ENCODE measurements at places on chromosomes 3 and 15. TPM values are rescaled to one million over a fixed set of nuclear protein-coding genes. Genes with fewer than 3 reads are reported as not detected.
A peak's percentile ranks its signal among the peaks of the same experiment; 100 is the strongest.

GRCh38 chr3:109903100-109903499 lies 565.8 kb upstream of the DPPA4 start:
- no peak for DNase-seq

The CLDN16 gene
- 12.0 TPM for total RNA-seq

GRCh38 chr15:74259292-74259648 lies 23.1 kb downstream of the CCDC33 start:
- DNase-seq = no peak

- DNase-seq = no peak
These were observed 147.7 kb downstream of the XXYLT1 start for GRCh38 chr3:195123281-195123691.

- no peak for DNase-seq
These were observed 63.3 kb downstream of the RBM6 start for GRCh38 chr3:50003216-50003615.

The KIF7 gene
- 5.4 TPM for total RNA-seq

The TFRC gene
- 97.9 TPM for total RNA-seq

- no peak for DNase-seq
These were observed 9.1 kb upstream of the MFSD1 start for GRCh38 chr3:158792709-158793108.

- no peak for DNase-seq
These were observed 146.6 kb downstream of the DUT start for GRCh38 chr15:48477795-48478360.

- peak; percentile 38 for DNase-seq
These were observed 459.2 kb upstream of the ALCAM start for GRCh38 chr3:104907507-104907906.

GRCh38 chr15:84962955-84963354 lies 18.7 kb upstream of the PDE8A start:
- DNase-seq = no peak

The DNASE1L3 gene
- not detected for total RNA-seq

Measured in kidney epithelial cell (primary cell).